ENCODE measurements at places on chromosomes 11 and 22.

DNA sequence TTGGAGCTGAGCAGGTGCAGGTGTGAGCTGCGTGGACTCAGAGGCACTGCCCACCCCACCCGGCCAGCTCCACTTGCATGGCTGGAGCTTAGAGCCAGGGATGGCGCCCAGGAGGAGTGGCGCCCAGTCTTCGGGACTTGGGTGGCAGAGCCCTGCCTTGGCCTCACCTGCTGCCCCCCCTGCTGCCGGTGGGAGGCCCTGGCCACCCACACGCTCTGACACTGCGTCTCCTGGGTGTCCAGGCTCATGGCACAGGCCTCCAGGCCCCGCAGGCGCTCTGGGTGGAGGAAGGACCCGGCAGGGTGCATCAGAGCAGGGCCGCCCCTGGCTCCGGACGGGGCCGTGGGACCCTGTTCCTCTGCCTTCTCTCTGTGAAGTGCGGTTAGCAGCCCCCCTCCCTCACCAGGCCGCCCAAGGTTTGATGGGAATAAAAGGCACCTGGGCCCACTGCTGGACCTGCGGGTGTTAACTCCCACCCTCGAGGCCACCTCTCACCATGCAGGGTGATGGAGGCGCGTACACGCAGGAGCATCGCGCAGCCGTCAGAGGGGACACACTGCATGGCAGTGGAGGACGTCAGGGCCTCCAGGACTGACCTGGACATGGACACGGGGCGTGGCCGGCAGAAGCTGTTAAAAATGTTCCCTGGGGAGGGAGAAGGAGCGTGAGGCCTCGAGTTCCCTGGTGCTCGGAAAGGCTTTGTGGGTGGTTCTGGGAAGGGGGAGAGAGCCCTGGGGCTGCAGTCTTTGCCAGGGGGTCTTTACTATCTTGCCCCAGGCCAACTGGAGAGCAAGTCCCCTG lies 11.8 kb downstream of the IL17REL start:
- DNase-seq: no peak

- DNase-seq: peak; percentile 85
These were observed 209.7 kb downstream of the SNX19 start for GRCh38 chr11:130706572-130706971.

DNA sequence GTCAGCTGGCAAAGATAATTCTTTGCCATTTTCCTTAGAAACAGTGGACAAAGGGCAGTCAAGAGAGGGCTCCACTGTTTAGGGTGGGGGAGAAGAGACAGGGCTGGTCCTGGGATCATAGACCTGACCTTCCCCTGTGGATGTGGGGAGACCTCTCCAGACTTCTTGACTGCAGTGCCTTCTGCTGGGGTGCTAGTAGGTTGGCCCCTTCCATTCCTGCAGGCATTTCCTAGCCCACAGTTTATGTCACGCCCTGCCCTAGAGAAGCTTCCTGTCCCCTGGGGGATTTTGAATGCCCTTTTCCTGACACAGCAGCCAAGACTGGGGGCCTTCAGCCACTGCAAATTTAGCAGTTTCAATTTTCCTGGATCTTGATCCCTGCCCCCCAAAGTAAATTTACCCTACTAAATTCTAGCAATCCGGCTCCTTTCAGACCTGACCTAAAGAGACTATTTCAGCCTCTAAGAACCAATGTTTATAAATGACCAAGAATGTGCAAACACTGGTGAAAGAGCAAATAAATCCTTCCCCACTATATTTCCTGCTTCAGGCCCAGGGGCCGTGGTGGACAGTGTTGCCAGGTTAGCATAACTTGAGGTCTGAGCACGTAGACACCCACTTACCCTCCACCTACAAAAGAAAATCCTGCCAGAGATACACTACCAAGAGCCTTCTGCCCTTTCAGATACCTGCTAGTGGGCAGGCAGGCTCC lies 58.4 kb downstream of the PPFIBP2 start:
- no peak for DNase-seq

DNA sequence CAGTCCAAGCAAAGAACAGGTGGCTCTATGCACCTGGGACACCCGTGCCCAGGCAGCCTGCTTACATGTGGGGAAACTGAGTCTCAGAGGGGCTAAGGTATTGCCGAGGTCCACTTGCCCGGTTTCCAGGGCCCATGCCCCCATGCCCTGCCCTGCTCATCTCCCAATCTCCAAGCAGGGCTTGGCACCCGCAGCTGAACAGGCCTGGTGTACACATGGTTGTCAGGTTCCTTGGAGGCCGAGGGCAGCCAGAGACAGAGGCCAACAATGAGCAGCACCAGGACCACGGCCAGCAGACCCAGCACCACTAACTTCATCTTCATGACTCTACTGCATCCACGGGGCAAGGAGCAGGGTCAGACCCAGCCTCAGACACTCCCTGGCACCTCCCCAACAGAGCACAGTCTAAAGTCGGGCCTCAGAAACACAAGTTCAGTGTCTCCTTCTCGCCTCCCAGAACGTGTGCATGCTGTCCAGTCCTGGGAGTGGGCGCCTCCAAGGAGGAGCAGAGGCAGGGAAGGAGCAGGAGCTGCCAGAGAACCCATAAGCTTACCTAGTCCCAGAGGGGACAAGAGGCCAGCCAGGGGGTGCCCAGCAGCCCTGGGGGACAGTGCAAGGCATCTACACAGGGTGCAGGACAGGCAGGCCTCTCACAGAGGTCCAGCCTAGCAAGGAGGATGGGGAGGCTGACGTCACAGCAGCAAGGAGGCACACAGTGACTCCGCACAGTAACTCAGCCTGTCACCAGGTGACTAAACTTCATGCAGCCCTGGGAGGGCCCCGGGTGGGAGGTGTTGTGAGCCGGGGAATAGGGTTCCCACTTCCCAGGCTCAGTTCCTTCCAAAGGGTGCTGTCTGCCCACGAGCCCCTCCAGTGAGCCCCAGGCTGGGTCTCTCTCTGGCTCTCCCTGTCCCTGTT lies 20.2 kb upstream of the RGL4 start:
- no peak for DNase-seq

DNA sequence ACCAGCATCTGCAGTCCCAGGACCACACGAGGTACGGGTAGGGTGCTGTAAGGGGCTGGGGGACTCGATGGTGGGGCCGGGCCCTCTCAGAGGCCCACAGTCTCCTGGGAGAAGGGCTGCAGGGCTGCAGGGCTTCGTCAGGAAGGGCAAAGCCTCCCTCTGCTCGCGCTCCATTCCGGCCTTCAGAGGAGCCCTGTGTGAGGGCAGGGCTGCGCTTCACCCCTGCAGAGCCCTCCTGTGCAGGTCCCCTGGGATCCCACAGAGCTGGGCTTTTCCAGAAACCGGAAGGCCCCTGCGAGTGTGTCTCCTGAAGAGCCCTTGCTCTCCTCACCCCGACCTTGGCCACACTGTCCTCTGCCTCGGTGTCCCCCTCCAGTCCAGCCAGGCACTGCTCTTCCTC lies 27.2 kb downstream of the WNT11 start:
- DNase-seq: no peak

DNA sequence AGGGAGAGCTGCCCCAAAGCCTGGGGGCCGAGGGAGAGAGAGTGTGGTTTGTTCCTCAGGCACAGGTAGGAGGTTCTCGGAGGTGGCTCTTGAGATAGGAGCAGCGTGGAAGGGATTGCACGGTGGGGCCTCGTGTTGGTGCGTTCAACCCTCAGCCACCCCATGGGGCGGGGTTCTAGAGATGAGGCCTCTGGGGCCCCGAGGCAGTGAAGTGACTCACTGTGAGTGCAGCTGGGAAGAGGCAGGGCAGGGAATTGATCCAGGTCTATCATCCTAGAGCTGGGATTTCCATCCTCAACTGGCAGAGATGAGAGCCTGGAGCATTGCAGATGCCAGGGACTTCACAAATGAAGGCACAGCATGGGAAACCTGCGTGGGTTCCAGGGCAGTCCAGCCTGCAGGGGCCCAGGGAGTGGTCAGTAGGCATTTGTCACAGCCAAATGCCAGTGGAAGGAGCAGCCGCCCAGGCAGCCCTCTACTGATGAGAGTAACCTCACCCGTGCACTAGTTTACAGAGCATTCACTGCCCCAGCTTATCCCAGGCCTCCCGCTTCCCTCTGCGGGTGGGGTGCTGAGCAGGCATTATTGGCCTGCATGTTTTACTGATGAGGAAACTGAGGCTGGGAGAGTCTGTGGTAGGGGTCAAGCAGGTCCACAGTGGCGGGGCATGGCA lies 5.1 kb upstream of the SMARCB1 start:
- peak; percentile 60 for DNase-seq

GRCh38 chr22:33000342-33001280 lies 57.6 kb downstream of the SYN3 start:
- no peak for DNase-seq

DNA sequence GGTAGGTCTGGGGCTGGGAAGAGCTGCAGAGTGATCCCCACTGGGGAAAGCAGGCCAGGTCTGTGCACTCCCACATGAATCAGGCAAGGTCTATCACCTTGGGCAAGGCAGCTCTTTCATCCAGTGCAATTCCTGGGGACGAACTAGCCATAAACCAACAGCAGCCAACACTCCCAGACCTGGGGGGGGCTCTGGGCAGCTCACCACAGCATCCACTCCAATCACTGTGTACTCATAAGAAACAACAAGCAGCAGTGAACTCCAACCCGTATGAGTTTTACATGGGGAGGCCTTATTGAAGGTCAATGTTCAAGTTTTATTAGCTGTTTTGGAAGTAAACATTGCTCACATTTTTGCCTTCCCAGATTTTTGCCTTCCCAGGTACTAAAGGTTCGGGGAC lies 157.4 kb upstream of the NAV2 start:
- DNase-seq: no peak

DNA sequence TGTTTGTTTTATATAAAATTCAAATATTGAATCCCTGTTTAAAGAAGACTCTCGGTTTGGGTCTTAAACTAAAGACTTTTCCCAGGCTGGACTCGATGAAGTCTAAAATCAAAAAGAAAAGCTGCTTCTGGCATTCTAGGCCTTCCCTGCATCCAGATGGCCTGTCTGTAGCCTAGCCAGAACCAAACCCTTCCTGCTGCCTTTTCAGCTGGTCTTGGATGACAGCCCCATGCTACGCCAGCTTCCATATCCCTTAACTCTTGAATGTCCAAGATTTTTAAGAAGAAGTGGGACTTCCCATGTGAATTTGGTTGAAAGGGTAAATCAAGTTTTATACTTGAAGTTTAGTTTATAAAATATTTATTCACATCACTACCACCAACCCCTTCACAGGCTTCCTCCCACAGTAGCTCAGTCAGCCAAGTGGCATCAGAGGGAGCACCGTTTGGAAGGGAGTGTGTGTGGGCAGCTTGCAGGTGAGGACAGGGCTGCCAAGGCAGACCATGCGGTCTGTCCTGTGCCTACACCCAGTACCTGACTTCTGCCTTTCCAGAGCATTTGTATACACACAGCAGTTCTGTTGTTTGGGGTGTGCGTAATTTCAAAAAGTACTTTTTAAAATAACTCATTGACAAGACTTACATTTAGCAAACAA lies 18.2 kb upstream of the PSMA1 start:
- no peak for DNase-seq

DNA sequence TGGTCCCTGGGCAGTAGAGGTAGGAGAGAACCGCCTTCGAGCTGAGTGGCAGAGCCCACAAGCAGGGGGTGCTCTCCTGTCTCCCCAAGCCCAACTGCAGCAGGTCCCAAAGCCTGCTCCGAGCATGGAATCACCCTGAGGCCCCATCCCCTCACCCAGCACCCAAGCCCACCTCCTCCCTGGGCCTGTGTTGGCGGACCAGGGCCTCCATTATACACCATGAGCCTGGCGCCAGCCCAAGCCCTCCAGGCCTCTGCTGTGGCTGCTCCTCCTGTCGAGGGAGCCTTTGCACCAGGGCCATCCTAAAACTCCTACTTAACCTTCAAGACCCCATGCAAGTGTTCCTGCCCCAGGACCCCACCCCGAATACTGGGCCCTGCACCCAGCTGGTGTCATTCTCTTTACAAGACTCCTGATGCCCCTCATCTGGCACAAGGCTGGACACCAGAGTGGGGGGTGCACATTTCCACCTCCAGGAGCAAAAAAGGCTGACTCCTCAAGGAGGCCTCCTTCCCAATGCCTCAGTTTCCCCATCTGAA lies 16.6 kb downstream of the GP1BB start:
- no peak for DNase-seq

DNA sequence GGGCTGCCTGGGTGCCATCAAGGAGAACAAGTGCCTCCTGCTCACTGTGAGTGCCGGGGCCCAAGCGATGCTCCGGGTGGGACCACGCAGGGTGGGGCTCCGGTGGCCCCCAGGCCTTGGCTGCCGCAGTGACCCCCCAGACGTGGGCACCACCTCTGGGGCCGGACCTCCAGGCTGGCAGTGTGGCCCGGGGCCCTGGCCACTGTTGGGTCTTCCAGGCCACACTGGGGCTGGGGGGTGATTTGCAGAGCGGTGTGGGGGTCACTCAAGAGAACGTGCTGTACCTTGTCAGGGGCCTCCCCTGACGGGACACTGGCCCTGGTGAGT lies 20.0 kb downstream of the TSPAN4 start:
- no peak for DNase-seq

DNA sequence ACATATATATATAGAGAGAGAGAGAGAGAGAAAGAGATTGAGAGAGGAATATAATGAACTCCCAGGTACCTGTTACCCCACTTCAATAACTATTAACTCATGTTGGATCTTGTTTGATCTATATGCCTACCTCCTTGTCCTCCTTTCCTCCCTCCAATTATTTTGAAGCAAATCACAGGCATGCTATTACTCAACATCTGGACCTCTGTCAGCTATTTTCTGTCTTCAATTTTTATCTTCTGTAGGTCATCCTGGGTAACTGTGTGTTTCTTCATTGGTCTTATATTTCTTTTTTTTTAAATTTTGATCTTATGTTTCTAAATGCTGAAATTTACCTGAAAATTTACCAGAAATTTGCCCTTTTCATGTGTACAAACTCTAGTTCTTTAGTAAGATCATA lies 24.8 kb downstream of the UVRAG start:
- DNase-seq: no peak

DNA sequence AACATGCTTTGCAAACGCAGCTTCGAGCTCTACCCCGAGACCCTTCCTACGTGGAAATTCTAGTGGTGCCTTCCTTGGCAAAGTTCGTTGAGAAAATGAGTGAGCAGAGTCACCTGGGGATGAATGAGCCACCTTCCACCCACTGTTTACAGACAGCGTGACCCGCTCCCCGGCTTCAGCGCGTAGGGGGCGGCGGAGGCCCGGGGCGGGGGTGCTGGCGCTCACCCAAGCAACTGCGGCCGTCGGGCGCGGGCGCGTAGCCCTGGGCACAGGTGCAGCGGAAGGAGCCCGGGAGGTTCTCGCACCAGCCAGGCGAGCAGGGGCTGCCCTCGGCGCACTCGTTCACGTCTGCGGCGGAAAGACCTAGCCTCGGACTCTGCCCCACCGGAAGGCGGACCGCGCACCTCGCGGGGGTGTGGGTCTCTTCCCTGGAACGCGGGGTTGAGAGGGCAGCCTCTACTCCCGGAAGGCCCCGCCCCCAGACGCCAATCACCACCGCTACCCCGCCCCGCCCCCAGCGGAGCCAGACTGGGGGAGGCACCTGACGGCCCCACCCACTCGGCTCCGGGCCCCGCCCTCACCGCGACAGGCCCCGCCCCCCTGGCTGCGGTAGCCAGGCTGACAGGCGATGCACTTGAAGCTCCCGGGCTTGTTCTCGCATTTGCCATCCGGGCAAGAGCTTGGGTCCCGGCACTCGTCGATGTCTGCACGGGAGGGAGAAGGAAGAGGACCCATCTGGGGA lies 11.8 kb downstream of the LTBP3 start:
- DNase-seq: no peak

All from GM04503 (cell line).